ENCODE measurements at places on chromosomes 5 and 9. TPM values are rescaled to one million over a fixed set of nuclear protein-coding genes. Genes with fewer than 3 reads are reported as not detected.

GRCh38 chr5:156354571-156354970 is 27.6 kb downstream of the SGCD start:
- DNase-seq: no peak

DNA sequence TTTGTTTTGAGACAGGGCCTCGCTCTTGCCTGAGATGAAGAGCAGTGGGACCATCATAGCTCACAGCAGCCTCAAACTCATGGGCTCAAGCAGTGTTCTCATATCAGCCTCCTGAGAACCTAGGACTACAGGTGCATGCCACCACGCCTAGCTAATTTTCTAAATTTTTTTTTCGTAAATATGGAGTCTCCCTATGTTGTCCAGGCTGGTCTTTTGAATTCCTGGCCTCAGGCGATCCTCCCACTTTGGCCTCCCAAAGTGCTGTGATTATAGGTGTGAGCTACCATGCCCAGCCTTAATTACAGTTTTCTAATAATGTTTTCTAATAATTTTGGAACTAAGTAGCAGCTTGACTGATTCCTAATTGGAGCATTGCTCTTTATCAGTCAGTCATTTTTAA is 15.1 kb downstream of the GAPVD1 start:
- DNase-seq: no peak

GRCh38 chr5:95727764-95728191 is 3.4 kb upstream of the RHOBTB3 start:
- DNase-seq: no peak

DNA sequence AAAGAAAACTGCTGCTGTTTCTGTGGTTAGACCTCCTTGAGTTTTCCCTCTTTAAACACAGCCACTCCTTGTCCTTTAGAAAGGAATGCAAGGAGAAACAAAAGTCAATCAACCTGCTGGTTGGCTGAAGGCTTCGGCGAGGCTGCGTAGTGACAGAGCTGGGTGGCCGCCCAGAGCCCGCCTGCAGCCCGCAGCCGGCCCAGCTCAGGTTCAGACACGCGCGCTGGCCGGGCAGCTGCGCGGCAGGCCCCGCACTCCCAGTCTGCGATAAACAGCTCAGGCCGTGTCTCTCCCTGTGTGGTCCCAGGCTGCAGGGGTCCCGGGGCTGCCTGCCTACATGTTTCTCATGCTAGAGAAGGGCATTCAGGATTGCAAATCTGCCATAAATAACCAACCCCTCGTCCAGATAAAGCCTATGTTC is 115.4 kb downstream of the HSD17B3 start:
- no peak for DNase-seq

- DNase-seq: no peak
These were observed 246.3 kb upstream of the EFNA5 start for GRCh38 chr5:107916731-107917725.

The C5orf52 gene
- total RNA-seq: not detected

The DOK3 gene
- total RNA-seq: 1.5 TPM

The DNM1 gene
- total RNA-seq: 9.9 TPM

The PTGES gene
- 14.4 TPM for total RNA-seq

The TUSC1 gene
- total RNA-seq: 33.5 TPM

Data from lower leg skin (tissue), 4 donors.